CD4-positive, alpha-beta T cell treated with Interleukin-15 for 4 hours (primary cell): ENCODE measurements at places on chromosomes 7 and 10.
A peak's percentile ranks its signal among the peaks of the same experiment; 100 is the strongest.

GRCh38 chr7:99155211-99155610, 11.3 kb upstream of the SMURF1 start:
- DNase-seq = no peak

DNA sequence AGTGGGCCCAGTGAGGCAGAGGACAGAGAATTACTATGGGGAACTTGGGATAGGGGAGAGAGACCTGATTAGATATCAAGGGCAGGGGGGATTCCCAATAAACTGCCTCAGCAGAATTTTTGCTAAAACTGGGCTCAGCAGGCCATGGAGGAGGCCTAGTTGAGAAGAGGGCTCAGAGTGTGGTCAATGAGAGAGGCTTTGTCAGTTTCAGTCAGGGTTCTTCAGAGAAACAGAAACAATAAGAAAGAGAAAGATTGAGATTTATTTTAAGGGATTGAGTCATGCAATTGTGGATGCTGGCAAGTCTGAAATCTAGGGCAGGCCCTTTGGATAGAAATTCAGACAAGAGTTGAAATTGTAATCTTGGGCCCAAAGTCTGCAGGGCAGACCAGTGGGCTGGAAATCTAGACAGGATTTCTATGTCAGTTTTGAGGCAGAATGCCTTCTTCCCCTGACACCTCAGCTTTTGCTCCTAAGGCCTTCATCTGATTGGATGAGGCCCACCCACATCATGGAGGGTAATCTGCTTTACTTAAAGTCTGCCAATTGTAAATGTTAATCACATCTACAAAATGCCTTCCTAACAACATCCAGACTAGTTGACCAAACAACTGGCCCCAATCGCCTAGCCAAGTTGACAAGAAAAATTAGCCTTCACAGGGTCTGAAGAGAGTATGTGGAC, 33.5 kb upstream of the CCSER2 start:
- no peak for DNase-seq

DNA sequence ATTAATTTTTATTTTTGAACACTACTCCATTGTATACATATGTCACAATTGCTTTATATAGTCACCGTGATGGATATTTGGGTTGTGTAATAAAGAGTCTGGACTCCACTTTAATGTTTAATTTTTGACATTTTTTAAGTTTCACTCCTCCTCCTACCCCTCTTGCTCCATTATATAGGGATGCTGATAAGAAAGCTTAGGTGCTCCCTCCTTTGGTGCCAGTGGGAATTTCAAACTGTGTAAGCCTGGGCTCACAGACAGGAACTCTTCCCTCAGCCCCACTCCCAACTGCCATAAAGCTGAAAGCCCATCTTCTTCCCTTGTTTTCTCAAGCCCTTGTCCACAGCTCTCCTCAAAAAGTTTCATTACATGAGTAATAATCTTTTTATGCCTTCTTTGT, 47.6 kb downstream of the TWIST1 start:
- DNase-seq = no peak

GRCh38 chr7:153401795-153402720, 642.5 kb downstream of the ACTR3B start:
- DNase-seq = no peak

DNA sequence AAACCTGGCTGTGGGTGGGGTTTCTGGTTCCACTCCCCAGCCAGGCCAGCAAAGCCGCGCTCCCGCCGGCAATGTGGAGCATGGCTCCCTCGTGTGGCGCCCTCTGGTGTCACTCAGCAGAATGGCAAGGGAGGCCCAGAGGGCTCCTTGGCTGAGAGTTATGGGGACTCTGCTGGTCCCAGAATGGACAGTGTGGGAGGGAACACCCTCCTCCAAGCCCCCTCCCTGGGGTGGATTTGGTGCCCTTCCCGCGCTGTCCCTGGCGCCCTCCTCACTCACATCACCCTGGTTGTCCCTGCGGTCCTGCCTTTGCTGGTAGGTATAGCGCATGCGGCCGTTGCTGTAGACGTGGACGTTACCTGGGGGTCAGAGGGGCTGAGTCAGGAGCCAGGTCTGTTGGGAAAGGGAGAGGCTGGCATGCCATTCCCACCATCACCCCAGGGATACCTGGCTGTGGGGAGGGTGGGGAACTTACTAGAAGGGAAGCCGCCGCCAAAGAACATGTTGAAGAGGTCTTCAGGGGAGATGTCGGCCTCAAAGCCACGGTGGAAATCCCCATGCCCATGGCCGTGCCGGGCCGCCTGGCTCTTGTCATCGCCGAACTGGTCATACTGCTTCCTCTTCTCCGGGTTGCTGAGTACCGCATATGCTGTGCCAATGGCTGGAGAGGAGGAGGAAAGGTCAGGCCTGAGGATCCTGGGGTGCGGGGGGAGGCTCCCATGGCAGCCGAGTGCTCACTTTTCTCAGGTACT, 14.0 kb downstream of the DNAJB12 start:
- DNase-seq = peak; percentile 78

- DNase-seq = no peak
Observed at GRCh38 chr7:102875700-102876295, 37.0 kb upstream of the LRRC17 start.
